Endothelial cell of coronary artery (primary cell): ENCODE measurements at places on chromosomes 13 and 19. TPM values are rescaled to one million over a fixed set of nuclear protein-coding genes. Genes with fewer than 3 reads are reported as not detected.

Gene CEACAM20
- 0.09 TPM in 1 of 2 replicates, not detected in the other for total RNA-seq

Gene AKAP8L
- 48.9 and 67.4 TPM in 2 replicates for total RNA-seq

Gene AZU1
- not detected in 2 replicates for total RNA-seq

Gene HIF3A
- total RNA-seq: 1.2 and 12.2 TPM in 2 replicates

Gene TMEM86B
- total RNA-seq: 0.72 and 1.1 TPM in 2 replicates

Gene NUFIP1
- 2.0 and 2.3 TPM in 2 replicates for total RNA-seq

Gene ZNF491
- 0.90 and 2.4 TPM in 2 replicates for total RNA-seq

Gene ANKLE1
- 0.81 and 1.3 TPM in 2 replicates for total RNA-seq
